EL (cell line): ENCODE measurements at places on chromosomes 3 and 15.

- DNase-seq = peak; percentile 73
Measured at GRCh38 chr3:49900491-49901153, 3.1 kb downstream of the MST1R start.

GRCh38 chr3:188583341-188584161 is 429.6 kb downstream of the LPP start:
- DNase-seq = peak; percentile 33

GRCh38 chr3:143158014-143158988 is 38.7 kb downstream of the CHST2 start:
- peak; percentile 63 for DNase-seq

- DNase-seq = no peak
Measured at GRCh38 chr15:100256970-100257650, 84.7 kb downstream of the ADAMTS17 start.

DNA sequence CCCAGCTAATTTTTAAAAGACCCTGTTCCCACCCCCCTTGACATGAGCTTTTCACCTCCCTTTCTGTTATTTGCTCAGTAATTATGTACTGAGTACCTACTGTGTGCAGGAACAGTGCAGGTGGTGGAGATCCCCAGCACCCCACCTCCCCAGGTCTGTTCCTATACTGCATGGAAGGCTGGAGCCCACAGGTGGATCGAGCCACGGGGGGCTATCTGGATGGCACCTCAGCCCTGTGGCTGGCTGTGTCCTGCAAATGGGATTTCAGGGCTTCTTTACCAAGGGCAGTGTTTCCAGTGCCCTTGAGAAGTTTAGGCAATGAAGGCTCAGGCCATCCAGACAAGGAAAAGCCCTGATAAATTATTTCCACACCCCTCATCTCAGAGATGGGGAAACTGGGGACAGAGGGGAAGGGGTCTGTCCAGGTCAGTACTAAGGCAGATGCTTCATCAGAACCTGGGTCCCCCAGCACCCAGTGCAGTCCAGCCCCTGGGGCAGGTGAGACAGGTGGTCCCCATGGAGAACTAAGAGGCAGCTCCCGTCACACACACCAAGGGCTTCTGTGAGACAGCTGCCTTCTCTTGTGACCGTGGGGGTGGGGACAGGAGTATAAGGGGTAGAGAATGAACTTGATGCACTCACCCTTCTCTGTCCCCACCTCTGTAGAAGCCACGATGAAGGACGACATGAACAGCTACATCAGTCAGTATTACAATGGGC is 109.6 kb downstream of the ETFA start:
- no peak for DNase-seq
